ENCODE measurements at places on chromosomes 5 and 9.

DNA sequence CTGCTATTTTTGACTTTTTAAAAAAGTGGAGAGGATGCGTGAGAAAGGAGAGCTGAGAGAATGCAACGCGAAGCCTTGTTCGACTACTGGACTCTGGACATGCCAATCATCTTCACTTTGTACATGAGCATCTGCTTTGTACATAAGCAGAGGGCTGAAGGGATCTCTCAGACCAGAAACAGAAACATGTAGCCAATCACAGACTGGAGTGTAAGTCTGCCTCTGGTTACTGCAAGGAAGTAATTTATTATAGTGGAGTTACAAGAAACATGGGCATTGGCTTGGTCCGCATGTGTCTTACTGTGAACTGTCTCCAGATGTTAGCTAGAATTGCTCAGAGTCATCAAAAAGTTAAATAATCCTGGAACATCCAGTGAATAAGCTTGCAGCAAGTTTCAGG is 190.0 kb upstream of the GRAMD2B start:
- no peak for DNase-seq

DNA sequence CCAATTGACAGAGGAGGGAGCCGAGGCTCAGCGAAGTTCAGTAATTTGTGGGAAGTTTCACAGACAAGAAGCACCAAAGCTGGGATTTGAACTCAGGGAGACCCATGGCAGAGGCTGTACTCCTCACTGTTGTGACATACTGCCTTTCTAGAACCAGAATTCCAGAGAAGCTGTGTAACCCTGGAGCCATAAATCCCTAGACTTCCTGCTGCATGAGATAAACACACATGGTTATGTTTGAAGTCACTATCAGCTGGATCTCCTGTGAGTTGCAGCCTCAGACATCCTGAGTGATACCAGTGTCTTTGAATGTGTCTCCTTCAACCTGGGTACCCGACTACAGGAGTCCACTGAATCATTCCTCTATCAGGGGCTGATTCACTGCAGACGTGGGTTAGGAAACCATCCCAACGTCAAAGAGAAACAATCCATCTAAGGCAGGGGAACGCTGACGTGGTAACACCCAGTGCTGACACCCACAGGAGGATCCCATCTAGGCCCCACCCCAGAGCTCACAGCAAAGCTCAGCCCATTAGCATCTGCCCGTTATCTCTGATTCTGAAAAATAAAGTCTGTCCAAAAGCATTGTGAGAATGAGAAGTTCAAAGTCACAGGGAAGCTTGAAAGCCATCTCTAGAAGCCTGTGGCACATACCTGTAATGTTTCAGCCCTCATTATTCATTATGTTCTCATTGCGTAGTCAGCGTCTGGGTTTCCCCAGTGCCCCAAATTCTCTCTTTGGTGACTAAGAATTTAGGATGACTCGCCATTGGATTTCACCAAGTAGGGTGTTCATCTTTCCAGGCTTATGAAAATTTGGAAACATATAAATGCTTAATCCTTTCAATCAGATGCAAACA is 36.3 kb upstream of the BASP1 start:
- DNase-seq: no peak

DNA sequence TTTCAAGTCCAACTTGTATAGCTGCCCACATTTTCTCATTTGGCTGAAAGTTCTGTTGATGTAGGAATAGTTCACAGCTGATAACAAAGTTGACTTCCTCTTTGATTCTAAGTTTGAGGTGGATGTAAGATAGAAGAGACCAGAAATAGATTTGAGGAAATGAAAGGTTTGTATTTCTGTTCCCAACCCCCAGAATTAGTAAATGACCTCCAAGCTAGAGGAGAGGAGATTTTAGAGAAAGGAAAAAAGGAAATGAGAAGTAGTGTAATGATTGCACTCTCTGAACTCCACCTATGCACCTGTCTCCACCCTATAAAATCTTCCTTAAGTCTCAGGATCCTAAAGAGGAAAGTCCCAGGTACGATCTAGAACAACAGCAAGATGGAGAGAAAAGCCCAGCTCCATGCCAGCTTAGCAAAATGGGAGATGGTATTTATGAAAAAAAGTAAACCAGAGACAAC is 130.4 kb upstream of the POC5 start:
- no peak for DNase-seq

GRCh38 chr5:132299917-132300316 is 5.7 kb downstream of the SLC22A4 start:
- no peak for DNase-seq

DNA sequence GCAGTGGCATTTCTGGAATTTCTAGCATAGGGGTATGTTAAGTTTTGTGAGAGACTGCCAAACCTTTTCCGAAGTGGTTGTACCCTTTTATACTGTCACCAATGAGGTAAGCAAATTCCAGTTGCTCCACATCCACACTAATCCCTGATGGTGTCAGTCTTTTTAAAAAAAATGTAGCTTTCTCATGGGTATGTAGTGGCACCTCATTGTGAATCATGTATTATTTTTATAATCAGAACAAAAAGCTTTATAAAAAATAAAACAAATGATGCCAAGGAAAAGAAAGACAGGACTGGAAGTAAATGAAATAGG is 93.4 kb upstream of the CLINT1 start:
- DNase-seq: no peak

- no peak for DNase-seq
Observed at GRCh38 chr9:15755660-15756059, 202.8 kb downstream of the CCDC171 start.

DNA sequence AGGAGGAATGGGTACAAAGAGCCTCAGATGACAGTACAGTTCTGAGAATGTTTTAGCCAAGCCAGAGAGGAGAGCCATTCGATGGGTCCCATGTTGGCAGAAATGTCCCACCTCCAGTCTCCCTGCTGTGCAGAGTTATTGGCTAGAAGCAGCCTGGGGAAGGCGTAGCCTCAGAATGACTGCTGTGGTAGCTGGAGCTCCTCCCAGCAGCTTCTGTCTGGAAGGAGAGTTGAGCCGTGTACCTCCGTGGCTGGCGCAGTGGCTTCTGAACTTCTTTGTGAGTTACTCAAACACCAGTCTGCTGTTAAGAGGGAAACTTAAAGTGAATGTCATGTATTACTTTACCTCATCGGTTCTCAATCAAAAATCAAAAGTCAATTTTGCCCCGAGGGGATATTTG is 193.3 kb upstream of the SNX2 start:
- no peak for DNase-seq

DNA sequence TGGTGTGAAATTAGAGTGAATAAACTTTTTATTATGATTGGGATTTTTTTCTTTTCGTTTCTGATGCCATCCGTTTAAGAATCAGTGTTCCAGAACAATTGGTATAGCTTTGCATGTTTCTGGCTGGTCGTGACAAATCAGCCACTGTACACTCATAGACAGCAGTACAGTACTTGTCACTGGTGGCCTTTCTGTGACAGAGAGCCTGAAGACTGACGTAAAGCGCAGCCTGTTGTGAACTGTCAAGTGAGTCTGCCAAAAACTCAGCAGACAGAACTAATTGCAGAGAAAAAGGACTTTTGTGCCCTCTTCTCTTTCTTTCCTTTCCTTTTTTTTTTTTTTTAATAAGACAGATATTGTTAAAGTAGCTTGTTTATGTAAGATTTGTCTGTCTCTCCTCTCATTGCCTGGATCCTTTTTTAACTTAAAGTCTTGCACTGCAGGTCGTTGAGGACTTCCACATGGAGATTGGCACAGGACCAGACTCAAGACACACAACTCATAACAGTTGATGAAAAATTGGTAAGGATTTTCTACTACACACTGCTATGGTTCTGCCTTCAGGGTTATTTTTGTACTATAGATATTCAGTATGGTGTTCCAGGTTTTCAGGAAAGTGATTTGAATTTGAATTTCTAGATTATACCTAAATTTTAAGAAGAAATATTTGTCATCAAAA is 42.7 kb downstream of the NDUFS4 start:
- DNase-seq: no peak

GRCh38 chr5:81638471-81638870 is 112.4 kb downstream of the SSBP2 start:
- DNase-seq: no peak

GRCh38 chr5:51104556-51104955 is 278.7 kb upstream of the ISL1 start:
- no peak for DNase-seq

DNA sequence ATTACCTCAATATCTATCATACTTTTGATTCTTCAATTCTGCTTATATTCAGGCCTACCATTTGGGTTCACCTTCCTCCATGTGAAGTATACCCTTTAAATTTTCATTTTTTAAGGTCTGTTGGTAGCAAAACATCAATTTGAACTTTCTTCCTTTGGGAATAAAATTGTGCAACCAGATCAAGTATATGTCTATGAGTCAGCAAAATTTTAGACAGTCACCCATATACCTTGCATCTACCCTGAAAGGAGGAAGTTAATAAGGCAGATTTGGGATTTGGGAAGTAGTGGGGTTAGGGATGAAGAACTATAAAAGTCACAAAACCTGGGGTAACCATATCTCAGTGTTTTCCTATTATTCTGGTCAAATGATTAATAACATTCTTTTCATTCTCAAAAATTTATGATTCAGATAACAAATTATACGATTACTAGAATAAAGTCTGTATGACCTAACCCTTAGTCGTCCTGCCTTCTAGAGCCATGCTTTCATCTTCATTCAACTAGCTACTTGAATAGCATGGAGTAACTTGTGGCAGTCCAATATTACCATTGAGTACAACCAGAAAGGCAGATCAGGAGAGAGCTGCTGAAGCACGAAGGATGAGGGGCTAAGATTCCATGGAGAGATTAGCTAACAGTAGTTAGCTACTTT is 2.8 kb upstream of the IL33 start:
- no peak for DNase-seq

DNA sequence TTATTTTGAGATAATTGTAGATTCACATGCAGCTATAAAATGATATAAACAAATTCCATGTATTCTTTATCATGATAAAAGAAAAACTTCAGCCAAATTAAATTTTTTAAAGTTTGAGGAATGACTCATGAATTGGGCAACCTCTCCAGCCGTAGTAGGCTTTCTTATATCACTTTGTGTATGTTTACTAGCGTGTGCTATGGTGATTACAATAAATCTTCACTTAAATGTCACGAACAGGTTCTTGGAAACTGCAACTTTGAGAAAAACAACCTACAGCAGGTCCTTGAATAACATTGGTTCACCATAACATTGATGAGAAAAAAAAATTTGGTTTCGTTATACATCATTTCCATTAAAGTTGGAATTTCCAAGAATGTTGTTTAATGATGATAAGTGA is 730.9 kb upstream of the TYRP1 start:
- DNase-seq: no peak

DNA sequence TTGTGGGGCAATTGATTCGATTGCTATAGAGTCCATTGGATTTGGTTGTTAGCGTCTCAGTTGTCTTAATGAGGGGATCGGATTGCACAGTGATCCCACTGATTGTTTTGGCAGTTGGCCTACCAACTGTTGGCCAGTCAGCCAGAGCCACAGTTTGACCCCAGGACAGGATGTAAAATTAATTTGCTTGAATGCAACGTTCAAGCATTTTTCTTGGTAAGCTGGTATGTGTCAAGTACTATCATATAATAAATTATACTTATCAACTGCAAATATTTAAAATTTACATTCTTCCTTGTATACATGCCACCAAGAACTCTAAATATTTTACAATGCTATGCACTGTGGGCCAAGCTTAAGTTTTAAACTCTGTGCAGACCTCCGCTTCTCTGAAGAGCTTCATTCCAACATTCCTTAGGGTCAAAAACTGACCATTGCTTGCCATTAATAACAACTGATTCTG is 80.4 kb upstream of the OSMR start:
- no peak for DNase-seq

- no peak for DNase-seq
Observed at GRCh38 chr5:80036615-80037014, 1.5 kb downstream of the THBS4 start.

Measured in ascending aorta (tissue), 2 donors.